HCT116 (cell line): ENCODE measurements at places on chromosomes 3 and 15.

- no peak for DNase-seq
Observed at GRCh38 chr15:92417716-92418115, 24.0 kb downstream of the ST8SIA2 start.

- DNase-seq = no peak
Observed at GRCh38 chr15:54347082-54347827, 369.0 kb downstream of the UNC13C start.

DNA sequence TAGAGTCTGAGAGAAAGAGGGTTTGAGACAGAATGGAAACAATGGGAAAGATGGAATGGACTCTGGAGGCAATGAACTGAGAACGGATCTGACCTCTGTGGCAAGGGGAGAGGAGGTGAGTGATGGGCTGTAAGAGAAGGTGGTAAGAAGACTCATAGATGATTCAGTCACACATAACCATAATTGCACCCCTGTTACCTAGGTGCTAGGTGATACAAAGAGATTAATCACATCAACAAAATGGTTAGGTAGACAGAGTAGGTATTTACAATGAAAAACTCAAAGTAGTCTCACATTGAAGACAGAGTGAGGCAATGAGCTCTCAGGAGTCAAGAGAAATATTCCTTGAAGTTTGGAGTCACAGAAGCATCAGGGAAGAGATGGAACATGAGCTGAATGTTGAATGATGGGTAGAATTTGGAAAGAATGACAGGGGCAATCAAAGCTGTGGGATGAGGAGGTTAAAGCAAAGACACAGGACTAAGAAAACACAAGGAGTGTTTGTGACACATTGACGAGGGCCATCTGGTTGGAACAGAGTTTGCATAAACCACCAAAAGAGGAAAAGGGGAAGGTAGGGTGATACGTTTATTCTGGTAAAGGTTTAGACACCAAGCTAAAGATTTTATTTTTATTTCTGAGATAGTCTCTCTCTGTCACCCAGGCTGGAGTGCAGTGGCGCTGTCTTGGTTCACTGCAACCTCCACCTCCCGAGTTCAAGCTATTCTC, 32.7 kb downstream of the MME start:
- no peak for DNase-seq

GRCh38 chr3:187954873-187955586, 198.9 kb upstream of the LPP start:
- DNase-seq = no peak

DNA sequence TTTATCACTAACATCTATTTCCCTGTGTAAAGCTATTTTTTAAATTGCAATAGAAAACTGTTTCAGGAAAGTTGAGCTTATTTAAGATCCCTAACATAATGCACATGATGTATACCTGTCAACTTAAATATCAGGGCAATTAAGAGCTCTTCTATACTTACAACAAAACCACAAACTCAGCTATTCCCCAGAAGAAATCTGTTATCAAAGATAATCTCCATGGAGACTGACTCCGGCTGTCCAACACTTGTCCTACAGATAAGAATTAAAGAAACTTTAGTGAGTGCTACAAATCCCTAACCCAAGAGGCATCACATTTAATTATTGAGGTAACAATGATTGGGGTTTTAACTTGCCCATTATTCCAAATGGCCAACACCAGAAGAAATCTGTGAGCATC, 3.4 kb downstream of the SELENOK start:
- no peak for DNase-seq

GRCh38 chr3:175475765-175476164, 616.6 kb downstream of the NAALADL2 start:
- no peak for DNase-seq

GRCh38 chr15:41476416-41477048, 17.1 kb upstream of the ITPKA start:
- no peak for DNase-seq

- no peak for DNase-seq
Observed at GRCh38 chr15:60546744-60547143, 67.8 kb upstream of the ICE2 start.

GRCh38 chr3:188052169-188053035, 101.6 kb upstream of the LPP start:
- no peak for DNase-seq

GRCh38 chr3:22117751-22118346, 366.8 kb upstream of the ZNF385D start:
- peak; percentile 6 for DNase-seq

DNA sequence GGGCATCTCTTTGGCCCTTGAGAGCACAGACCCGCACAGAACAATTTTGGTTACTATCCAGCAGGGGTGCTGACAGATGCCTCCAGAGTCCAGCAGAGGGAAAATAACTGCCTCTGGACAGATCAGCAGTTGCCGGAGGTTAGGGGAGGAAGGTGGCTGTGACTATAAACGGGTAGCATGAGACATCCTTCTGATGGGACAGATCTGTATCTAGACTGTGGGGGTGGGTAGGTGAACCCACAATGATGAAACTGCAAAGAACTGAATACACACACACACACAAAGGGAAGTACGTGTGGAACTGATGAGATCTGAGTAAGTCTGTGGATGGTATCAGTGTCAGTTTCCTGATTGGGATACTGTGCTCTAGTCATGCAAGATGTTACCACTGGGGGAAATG, 21.2 kb downstream of the ADAMTS7 start:
- no peak for DNase-seq

DNA sequence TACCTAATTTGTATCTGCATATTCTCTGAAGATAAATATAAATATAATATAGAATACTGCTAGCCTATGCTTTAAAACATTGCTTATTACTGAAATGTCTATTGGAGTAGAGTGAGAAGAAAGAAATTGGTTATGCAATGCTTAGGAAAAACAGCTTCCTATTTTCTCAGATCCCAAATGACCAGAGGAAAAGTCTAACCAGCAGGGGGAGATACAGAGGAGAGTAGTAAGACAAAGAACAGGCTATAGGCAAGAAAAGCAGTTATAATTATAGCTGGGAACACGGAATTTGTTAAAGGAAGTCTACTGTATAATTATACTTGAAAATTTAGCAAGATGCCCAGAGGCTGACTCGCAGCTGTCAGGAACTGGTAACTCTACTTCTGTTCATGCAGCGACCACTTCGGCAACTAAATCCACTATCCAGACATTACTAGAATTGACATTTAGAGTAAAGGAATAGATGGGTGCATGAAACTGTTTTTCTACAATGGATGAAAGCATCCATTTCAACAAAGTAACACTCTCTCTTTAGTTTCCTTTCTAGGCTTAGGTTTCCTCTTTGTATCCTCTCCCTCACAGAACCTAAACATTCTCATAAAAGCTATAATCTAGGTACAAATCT, 97.2 kb downstream of the TBC1D5 start:
- peak; percentile 43 for DNase-seq

DNA sequence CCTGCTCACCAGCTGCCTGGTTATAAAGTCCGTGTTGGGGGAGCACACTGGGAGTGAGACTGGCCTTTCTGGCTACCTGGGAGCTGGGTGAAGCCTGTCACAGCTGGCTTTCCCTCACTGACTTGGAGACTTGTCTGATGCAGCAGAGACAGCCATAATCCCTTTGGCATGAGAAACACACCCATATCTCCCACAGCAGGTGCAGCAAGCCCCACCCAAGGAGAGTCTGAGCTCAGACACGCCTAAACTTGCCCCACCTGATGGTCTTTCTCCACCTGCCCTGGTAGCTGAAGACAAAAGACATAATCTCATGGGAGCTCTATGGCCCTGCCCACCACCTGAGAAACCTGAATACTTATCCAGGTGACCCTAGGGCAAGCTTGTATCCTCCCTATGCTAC, 54.8 kb downstream of the NMD3 start:
- DNase-seq = no peak

GRCh38 chr3:45398178-45398577, 9.8 kb downstream of the LARS2 start:
- no peak for DNase-seq

- DNase-seq = peak; percentile 96
Observed at GRCh38 chr3:57060089-57060821, at the start of gene SPATA12. Gene SPATA12 (plus strand): TSS chr3:57060664. CDS start chr3:57073695, 13,031 bp downstream.

DNA sequence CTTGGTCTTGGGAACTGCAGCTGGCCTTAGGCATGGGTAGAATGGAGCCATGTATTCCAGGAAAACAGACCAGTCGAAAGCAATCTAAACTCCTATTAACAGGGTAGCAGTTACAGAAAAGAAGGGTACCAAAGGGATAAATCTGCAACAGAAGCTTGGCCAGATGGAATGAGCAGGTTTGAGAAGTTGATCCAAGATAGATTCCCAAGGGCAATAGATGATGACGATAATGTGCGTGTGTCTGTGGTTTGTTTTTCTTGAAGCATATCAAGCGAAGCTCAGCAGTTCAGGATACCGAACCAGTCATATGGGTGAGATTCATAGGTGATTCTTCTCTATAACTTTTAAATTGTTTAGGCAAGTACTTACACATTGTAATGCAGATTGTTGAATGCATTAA, 203.8 kb upstream of the SEMA6D start:
- DNase-seq = no peak

DNA sequence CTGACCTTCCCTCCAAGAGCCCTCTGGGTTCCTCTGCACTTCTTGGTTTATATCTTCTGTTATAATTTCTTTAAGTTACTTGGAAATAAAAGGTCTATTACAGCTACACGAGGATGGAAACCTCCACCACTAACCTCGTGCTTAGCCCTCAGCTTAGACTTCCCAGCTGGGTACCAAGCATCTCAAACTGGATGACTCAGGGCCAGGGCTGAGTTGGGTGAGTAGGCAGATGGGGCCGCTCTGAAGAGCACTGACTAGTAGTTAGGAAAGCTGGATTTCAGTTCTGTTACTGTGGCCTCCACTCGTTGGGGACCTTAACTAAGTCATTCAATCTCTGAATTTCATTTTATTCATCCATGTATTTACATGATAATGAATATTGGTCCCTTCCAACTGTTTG, 1036.6 kb downstream of the IGSF11 start:
- no peak for DNase-seq

DNA sequence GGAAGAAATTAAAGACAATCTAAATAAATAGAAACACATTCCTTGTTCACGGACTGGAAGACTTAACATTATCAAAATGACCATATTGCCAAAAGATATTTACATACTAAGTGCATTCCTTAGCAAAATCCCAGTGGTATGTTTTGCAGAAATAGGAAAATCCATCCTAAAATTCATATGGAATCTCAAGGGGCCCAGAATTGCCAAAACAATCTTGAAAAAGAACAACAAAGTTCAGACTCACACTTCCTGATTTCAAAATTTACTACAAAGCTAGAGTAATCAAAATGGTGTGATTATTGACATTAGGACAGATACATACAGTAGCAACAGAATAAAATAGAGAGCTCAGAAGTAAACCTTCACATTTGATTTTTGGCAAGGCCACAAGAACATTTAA, 515.5 kb downstream of the OCA2 start:
- DNase-seq = no peak

GRCh38 chr3:155449613-155450267, 156.3 kb upstream of the STRIT1 start:
- DNase-seq = no peak

GRCh38 chr3:126985132-126985985, 2.4 kb downstream of the PLXNA1 start:
- DNase-seq = no peak

- DNase-seq = no peak
Observed at GRCh38 chr3:23262766-23263165, 59.6 kb downstream of the UBE2E2 start.

GRCh38 chr15:73959012-73959581, 32.8 kb downstream of the LOXL1 start:
- no peak for DNase-seq

GRCh38 chr15:68256675-68257450, 20.7 kb upstream of the FEM1B start:
- DNase-seq = no peak
